Stomach (tissue), 19 donors: ENCODE measurements at places on chromosomes 2 and 18.

- H3K27me3 ChIP-seq, result no peaks in the 10 kb centered on the region
- DNase-seq, result no peak
- H3K27ac ChIP-seq, result no peak overlapping the region
- no peaks in the 10 kb centered on the region for H3K4me1 ChIP-seq
Measured at GRCh38 chr18:48639772-48640432, 101.1 kb downstream of the CTIF start.

DNA sequence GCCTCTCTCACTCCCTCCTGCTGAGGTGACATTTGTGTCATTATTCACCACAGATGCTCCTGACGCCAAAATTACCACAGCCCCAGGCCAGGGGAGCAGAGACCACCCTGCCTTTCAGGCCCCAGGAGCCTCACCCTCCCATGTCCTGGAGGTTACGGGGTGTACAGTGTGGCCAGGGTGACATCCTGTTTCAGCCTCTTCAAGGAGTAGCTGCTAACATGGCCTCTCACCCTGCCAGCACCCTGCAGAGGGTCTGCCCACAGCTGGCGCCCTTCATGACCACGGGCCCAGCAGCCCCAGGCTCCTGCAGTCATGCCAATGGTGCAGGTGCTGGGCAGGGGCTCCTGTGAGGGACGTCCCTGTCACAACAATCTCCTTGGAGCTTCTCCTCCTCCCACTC, 92.6 kb downstream of the SMIM21 start:
- DNase-seq, result no peak
- no peaks in the 10 kb centered on the region for H3K27me3 ChIP-seq
- no peak overlapping the region for H3K27ac ChIP-seq
- H3K4me3 ChIP-seq, result no peak overlapping the region
- no peaks in the 10 kb centered on the region for H3K36me3 ChIP-seq

GRCh38 chr2:7566382-7566881, 649.2 kb downstream of the RNF144A start:
- H3K36me3 ChIP-seq, result no peaks in the 10 kb centered on the region
- no peak overlapping the region for H3K4me3 ChIP-seq
- H3K27ac ChIP-seq, result no peak overlapping the region
- no peak for DNase-seq
- H3K4me1 ChIP-seq, result no peaks in the 10 kb centered on the region

DNA sequence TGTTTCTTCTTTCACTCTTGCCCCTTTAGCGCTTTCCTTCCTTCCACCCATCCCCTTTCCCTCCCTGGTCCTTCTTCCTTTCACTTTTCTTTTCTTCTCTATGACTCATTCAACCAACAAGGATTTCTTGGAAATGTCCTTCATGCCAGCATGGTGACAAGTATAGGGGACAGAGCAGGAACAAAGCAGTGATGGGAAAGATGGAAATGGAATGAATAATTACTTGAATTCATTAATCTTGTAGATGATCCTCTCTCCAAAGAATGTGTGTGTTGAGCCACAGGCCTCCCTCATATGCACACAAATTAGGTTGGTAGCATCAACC, 1.5 kb downstream of the VAMP5 start:
- H3K36me3 ChIP-seq, result peaks cover 16% of the 10 kb centered on the region
- DNase-seq, result no peak
- peaks cover 56% of the 10 kb centered on the region for H3K4me1 ChIP-seq
- peak overlapping the region; percentile 87 for H3K27ac ChIP-seq
- H3K4me3 ChIP-seq, result no peak overlapping the region
- H3K27me3 ChIP-seq, result no peaks in the 10 kb centered on the region

DNA sequence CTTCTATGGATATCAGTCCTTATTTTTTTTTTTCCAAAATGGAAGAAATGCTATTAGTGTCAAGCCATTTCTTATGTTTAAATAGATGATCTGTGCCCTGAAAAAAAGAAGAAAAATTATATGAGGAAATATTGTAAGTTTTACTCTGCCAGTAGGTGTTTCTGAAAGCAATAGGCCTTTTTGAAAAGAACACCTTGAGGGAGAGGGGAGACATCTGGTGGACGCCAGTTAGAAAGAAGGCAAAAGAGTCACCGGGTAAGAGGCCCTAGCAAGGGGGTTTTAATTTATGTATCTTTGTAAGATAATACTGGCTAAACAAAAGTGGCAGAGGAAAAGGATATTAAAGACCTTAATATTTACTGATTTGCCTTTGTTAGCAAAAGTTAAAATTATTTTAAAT, 56.1 kb downstream of the DYNAP start:
- no peaks in the 10 kb centered on the region for H3K27me3 ChIP-seq
- no peaks in the 10 kb centered on the region for H3K36me3 ChIP-seq
- no peak overlapping the region for H3K27ac ChIP-seq
- H3K4me3 ChIP-seq, result no peak overlapping the region

- peaks cover 19% of the 10 kb centered on the region for H3K4me1 ChIP-seq
- H3K27me3 ChIP-seq, result no peaks in the 10 kb centered on the region
- H3K4me3 ChIP-seq, result no peak overlapping the region
- H3K36me3 ChIP-seq, result no peaks in the 10 kb centered on the region
- no peak overlapping the region for H3K27ac ChIP-seq
- DNase-seq, result no peak
Measured at GRCh38 chr18:7608174-7608550, 41.0 kb downstream of the PTPRM start.

DNA sequence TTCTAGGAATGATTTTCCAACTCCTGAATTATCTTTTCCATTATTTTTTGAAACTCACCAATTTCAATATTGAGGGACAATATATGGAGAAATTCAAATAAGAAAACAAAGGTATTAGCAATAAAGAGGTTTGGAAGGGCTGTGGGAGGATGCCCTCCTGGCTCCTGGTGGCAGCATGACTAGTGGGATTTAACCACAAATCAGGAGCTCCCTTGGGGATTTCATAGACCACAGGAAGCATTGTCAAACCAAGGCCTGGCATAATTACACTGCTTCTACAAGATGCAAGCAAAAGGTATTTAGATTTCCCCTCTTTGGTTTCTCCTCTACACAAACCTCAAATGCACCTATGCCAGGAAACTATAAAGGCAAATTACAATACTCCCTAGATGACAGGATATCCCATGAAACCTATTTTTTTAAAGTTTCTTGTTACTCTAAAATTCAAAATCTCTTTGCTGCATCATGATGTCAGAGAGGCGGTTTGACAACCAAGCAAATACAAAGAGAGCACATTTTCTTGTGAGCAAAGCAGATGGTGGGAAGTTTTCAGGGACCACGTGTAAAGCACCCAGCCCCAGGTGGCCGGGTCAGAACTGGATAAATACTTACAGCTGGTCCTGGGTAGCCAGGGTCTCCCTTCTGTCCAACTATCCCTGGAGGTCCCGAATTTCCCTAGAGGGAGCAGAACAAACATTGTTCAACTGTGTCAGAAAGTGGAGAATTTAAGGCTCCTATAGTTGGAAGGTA, 67.9 kb downstream of the COL6A3 start:
- H3K27me3 ChIP-seq, result no peaks in the 10 kb centered on the region
- DNase-seq, result no peak
- peaks cover 66% of the 10 kb centered on the region for H3K36me3 ChIP-seq

- no peaks in the 10 kb centered on the region for H3K4me1 ChIP-seq
- H3K36me3 ChIP-seq, result no peaks in the 10 kb centered on the region
- no peak for DNase-seq
- H3K27ac ChIP-seq, result no peak overlapping the region
- H3K4me3 ChIP-seq, result no peak overlapping the region
- H3K27me3 ChIP-seq, result no peaks in the 10 kb centered on the region
Measured at GRCh38 chr18:48977914-48978313, 27.1 kb upstream of the SMAD7 start.

GRCh38 chr18:78293540-78293939, 686.1 kb upstream of the SALL3 start:
- no peaks in the 10 kb centered on the region for H3K4me1 ChIP-seq
- peak overlapping the region; percentile 27 for H3K27ac ChIP-seq
- H3K36me3 ChIP-seq, result no peaks in the 10 kb centered on the region
- H3K27me3 ChIP-seq, result no peaks in the 10 kb centered on the region
- no peak for DNase-seq
- peak overlapping the region; percentile 29 for H3K4me3 ChIP-seq

GRCh38 chr2:167950571-167950970, 296.8 kb downstream of the STK39 start:
- no peak for DNase-seq
- no peaks in the 10 kb centered on the region for H3K36me3 ChIP-seq
- no peaks in the 10 kb centered on the region for H3K4me1 ChIP-seq
- no peak overlapping the region for H3K27ac ChIP-seq

DNA sequence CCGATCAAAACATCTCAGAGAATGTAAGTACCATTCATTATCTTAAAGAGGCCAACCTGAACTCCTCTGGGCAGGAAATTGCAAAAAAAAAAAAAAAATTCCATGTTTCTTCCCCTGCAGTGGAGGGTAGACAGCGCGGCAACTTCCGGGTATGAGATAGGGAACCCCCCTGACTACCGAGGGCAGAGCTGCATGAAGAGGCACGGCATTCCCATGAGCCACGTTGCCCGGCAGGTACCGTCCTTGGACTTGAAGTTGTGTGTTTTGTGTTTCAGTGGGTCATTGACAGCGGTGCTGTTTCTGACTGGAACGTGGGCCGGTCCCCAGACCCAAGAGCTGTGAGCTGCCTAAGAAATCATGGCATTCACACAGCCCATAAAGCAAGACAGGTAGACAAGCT, 7.2 kb downstream of the ACP1 start:
- H3K4me1 ChIP-seq, result peaks cover 16% of the 10 kb centered on the region
- H3K36me3 ChIP-seq, result peaks cover 36% of the 10 kb centered on the region
- H3K27ac ChIP-seq, result no peak overlapping the region
- DNase-seq, result no peak
- H3K27me3 ChIP-seq, result no peaks in the 10 kb centered on the region
- H3K4me3 ChIP-seq, result no peak overlapping the region

DNA sequence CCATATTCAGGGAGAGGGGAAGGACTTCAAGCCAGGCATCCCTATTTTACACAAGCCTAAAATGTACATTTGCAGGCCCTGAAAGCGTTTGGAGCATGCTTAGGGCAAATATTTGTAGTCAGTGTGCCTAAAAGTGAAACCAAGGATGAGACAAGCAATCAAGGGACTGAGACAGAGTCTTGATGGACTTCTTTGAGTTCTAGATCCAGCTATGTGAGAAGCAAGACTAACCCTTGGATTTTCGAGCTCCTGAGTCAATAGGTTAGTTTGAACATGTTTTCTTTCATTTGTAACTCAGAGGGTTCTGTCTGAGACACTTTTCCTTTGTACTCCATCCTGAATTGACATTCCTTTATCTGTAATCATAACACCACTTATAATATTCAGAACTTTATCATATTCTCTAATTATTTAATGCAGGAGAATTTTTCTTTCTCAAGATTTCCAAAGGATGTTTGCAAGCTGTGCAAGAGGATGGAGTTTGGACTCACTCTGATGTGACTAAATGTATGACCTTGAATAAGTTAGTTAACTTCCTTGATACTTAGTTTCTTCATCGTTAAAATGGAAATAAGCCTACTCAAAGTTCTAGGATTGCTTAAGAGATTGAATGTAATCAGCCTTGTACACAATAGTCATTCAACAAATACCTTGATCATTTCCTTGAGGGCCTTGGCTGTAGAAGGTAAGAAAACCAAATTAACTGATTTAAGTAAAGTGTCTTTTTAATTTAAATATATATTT, 1237.8 kb upstream of the ZEB2 start:
- no peaks in the 10 kb centered on the region for H3K36me3 ChIP-seq
- DNase-seq, result no peak

DNA sequence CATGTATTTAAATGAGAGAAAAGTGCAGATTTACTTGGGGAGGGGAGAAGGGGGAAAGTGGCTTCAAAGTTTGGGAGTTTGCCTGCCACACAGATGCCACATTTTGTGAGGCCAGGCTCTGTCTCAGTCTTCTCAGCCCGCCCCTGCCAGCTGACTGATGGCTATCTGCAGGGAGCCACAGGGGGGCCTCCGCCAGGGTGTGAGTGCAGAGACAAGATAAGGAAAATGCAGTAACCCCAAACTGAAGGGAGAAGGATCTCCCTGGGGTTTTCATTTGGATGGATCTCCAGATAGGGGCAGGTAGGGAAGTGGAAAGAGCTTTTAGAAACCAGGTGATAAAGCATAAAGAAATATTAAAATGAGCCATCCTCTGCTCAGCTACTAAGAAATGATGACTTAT, 128.8 kb downstream of the ZNF521 start:
- no peaks in the 10 kb centered on the region for H3K36me3 ChIP-seq
- no peaks in the 10 kb centered on the region for H3K27me3 ChIP-seq
- no peaks in the 10 kb centered on the region for H3K4me1 ChIP-seq
- H3K4me3 ChIP-seq, result no peak overlapping the region
- DNase-seq, result no peak
- H3K27ac ChIP-seq, result no peak overlapping the region

DNA sequence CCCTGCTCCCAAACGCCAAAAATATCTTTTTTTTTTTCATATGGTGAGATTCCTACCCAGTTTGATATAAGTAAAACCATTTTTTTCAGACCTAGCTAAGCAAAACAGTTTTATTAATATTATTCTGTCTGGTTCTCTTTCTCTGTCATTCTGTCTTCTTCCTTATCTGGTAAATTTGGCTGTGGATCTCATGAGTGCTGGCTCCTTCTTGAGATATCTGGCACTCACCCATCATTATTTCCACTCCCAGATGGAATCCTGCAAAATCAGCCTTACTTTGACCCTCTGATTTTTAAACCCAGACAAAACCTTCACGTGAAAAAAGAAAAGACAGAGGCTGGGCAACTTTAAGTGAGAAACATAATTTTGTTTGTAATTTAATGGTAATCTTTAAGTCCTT, 373.6 kb downstream of the NYAP2 start:
- DNase-seq, result no peak
- H3K27ac ChIP-seq, result no peak overlapping the region
- no peaks in the 10 kb centered on the region for H3K36me3 ChIP-seq
- no peaks in the 10 kb centered on the region for H3K4me1 ChIP-seq
- no peaks in the 10 kb centered on the region for H3K27me3 ChIP-seq

DNA sequence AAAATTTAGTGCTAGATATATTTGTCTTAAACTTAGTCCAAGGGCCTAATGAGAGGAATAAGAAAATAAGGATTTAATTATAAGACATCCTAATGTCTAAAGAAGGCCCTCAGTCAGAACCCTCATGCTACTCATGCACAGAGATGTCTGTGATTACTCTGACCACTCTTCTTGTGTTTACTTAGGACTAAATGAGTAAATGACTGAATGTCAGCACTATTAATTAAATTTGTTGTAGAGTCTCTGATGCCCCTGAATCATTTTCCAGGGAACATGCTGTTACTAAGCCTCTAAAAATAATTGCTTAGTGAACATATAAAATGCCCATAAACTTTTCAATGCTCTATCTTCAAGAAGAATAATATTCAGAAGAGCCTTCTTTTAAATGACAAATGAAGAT, 32.4 kb downstream of the GULP1 start:
- H3K4me1 ChIP-seq, result peaks cover 13% of the 10 kb centered on the region
- H3K4me3 ChIP-seq, result no peak overlapping the region
- no peaks in the 10 kb centered on the region for H3K36me3 ChIP-seq
- H3K27me3 ChIP-seq, result no peaks in the 10 kb centered on the region

- peaks cover 51% of the 10 kb centered on the region for H3K36me3 ChIP-seq
- H3K4me1 ChIP-seq, result peaks cover 4% of the 10 kb centered on the region
- no peaks in the 10 kb centered on the region for H3K27me3 ChIP-seq
- H3K4me3 ChIP-seq, result no peak overlapping the region
- DNase-seq, result no peak
Measured at GRCh38 chr2:232018181-232018580, 56.7 kb downstream of the DIS3L2 start.

- no peak overlapping the region for H3K4me3 ChIP-seq
- DNase-seq, result no peak
- H3K4me1 ChIP-seq, result no peaks in the 10 kb centered on the region
- H3K36me3 ChIP-seq, result no peaks in the 10 kb centered on the region
- H3K27ac ChIP-seq, result no peak overlapping the region
- peaks cover 16% of the 10 kb centered on the region for H3K27me3 ChIP-seq
Measured at GRCh38 chr2:29841386-29842004, 79.9 kb downstream of the ALK start.
